ENCODE measurements at places on chromosomes 5 and 9. TPM values are rescaled to one million over a fixed set of nuclear protein-coding genes. Genes with fewer than 3 reads are reported as not detected.

The ACTBL2 gene
- total RNA-seq: not detected

The PROB1 gene
- 1.0 TPM for total RNA-seq

The OR2Y1 gene
- not detected for total RNA-seq

DNA sequence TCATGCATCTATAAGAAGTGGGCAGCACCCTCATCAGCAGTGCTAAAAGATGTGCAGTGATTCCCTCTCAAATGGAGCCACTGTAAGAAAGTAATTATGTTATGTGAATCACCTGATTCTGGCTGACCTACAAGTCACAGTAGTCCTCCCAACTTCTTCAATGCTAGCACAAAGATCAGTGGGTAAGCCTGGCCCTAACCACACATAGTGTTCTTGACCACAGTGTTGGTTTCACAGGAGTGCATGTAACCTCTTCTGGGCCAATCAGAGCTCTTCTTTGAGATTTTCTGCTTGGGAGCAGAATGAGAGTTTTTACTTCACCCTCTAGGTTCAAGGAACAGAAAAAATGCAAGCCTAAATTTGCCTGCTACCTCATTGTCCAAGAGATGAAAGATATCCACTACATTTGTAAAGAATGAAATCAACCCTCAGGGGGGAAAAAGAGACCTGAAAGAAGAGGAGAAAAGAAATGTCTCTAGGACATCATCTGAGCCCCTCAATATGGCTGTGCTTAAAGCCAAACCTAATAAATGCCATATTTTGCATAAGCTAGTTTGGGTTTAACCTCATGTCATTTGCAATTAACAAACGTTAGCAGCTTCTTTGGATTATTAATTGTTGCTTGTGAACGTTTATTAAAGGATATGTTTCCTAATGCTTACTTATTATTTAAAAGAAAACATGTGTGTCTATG, 65.3 kb upstream of the ADRB2 start:
- H3K27ac ChIP-seq: no peak overlapping the region
- H3K27me3 ChIP-seq: peaks cover 29% of the 10 kb centered on the region
- H3K36me3 ChIP-seq: no peaks in the 10 kb centered on the region
- no peak overlapping the region for H3K4me3 ChIP-seq

DNA sequence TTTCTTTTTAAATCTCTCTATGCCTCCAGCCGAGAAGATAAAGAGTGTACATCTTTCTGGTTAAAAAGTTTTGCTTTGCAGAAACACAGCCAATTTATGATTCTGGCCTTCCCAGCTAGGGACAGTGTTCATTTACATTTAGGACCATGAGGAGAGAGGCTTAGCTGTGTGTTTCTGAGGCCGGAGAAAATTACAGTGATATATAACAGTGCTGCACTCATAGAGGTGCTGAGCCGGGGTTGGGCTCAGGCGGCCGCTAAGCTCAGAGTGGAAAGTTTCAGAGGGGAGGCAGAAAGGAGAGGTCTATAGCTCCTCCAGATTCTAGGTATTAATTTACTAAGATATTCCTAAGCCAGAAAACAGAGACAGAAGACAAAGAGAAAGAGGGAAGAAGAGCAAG, 37.0 kb upstream of the LCP2 start:
- no peaks in the 10 kb centered on the region for H3K27me3 ChIP-seq
- peaks cover 59% of the 10 kb centered on the region for H3K4me1 ChIP-seq
- no peak for DNase-seq
- no peak overlapping the region for H3K4me3 ChIP-seq

The TEX48 gene
- not detected for total RNA-seq

Measured in A673 (cell line).